KBM-7 (cell line): ENCODE measurements at places on chromosomes 1 and 21.

- no peak for DNase-seq
Observed at GRCh38 chr1:229643996-229644745, 18.1 kb downstream of the URB2 start.

GRCh38 chr1:72530646-72531045 is 248.3 kb upstream of the NEGR1 start:
- DNase-seq = no peak

- no peak for DNase-seq
Observed at GRCh38 chr1:243605604-243606003, 244.4 kb downstream of the AKT3 start.

GRCh38 chr1:53739109-53739681 is at the start of gene GLIS1:
GLIS1 (minus strand) TSS chr1:53739164; CDS start chr1:53738064, 1,100 bp downstream.
- peak; percentile 73 for DNase-seq

- DNase-seq = no peak
Observed at GRCh38 chr1:154768456-154769125, 101.5 kb downstream of the KCNN3 start.

DNA sequence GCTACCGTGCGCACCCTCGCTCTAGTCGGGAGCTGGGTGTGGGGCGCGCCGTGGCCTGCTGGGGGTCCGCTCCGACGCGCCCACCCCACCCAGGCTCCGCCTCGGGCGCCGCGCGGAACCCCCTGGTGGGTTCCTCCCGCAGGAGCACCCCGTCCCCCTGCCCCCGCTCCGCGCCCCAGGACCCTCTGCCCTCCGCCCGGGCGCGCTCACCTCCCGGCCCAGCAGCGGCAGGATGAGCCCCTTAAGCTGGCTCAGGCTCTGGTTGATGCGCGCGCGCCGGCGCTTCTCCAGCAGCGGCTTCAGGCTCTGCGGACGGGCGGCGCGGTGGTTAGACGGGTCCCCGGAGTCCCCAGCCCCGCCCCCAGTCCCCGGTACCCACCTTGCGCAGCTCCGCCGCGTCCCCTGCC is 319 bp downstream of the HES2 start:
- DNase-seq = no peak

- peak; percentile 87 for DNase-seq
Observed at GRCh38 chr1:65687428-65688214, 105.1 kb upstream of the PDE4B start.

- no peak for DNase-seq
Observed at GRCh38 chr1:89945852-89946476, 48.9 kb upstream of the ZNF326 start.

DNA sequence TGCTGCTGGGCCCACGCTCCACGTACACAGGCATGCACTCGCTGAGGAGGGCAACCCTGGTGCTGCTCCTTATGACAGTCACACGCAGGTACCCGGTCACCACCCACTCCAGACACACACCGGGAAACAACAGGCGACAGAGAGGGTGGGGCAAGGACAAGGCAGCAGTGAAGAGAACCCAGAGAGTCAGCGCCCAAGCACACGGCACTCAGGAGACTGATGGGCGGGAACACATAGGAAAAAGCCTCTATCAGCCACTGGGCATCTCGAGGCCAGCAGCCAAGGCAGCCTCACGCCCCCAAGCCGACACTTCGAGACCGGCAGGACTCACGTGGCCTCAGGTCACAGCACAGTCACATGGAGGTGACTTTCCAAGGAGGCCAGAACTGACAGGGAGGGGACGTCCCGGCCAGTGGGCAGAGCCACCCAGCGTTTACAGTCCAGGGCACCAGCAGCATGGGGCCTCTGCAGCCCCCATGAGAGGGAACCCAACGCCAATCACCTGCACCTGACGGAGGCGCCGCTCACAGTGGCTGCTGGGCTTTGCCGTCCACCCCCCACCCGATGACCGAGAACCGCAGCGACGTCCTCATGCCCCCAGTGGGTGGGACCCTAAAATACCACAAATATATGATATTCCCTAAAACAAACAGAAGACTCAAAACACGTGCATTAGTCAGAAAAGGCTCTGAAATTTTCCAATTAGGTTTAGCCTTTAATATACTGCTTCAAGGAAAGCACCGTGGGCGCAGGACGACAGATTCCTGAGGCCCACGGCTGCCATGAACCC is 19.7 kb downstream of the PTTG1IP start:
- no peak for DNase-seq

DNA sequence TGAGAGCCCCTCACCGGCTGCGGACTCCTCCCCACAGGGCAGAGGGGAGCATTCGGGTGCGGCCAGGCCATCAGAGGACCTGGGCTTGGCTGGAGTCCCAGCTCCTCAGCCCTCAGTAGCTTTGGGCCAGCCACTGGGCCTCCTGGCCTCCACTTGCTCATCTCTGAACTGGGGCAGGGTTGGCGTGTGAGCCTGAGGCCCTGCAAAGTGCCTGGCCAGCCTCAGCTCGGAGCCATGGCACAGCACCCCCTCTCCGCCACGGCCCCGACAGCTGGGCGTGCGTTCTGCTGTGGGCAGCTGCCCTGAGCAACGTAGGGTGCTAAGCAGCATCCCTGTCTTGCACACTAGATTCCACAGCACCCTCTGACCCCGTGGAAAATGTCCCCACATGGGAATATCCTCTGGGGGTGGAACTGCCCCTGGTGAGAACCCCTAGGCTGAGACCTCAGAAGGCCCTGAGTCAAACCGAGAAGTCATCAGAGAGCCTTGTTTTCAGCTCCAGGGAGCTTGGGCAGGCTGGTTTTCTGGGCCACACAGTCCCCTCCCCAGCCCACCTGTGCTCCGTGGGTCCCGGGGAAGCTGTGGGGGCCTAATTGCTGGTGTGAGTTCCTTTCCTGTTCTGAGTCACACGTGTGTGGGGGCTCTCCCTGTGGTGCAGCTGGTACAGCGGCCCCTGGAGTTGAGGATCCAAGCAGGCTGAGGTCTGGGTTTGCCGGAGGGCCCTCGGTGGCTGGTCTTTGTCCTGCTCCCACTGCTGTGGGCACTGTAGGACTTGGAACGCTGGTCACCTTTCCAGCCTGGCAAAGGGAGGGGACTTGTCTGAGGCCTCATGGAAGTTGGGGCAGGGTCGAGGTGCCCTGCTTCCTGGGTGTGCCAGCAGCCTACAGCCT is 24.5 kb downstream of the TP73 start:
- peak; percentile 61 for DNase-seq

DNA sequence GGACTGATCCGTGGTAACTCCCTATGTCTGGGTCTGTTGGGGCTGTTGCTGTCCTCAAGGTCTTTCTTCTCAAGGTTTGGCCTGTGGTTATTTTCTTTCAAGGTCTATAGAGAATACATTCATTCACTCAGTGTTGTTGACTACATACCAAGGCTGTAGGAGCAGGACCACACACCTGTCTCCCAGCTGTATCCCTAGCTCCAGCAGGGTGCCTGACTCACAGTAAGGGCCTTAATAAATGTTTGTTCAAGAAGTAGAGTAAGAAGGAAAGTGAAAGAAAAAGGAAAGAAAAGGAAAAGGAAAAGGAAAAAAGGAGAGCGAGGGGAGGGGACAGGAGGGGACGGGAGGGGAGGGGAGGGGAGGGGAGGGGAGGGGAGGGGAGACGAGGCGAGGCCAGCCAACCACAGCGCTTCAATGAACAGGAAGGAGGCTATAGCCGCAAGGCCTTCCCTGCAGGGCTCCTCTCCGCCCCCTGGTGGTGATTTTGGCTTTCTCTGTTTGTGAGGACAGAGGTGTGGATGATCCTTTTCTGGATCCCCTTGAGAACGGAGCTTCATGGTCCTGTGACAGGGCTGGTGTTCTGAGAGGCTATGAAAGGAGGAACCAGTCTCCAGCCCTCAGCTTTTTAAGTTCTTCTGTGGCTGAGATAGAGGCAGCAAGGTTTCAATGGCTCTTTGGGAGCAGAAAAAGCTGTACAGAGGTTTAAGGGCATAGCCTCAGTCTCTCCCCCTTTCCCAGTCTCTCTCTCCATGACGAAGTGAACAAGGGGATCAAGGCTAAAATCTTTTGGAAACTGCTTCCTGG is 30.6 kb upstream of the LCE5A start:
- peak; percentile 45 for DNase-seq

DNA sequence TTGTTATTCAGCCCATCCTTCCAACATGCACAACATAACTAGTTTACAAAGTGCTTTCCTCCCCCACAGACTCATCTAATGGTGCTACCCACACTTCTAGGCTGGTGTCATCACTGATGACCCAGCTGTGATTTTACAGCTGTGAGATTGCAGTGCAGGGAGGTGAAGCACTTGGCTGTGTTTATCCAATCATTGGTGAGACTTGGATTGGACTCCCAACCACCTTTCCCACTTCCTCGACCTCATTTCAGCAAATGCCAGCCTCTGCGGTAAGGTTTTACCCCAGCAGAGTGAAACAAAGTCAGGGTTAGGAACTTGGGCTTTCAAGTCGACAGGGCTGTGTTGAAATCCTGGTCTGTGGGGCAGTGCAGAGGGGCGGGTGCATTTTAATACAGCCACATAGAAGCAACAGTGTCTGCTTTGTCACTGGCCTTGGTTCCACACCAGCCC is 22.1 kb downstream of the ECHDC2 start:
- DNase-seq = peak; percentile 48

GRCh38 chr1:184494929-184495328 is 108.1 kb downstream of the C1orf21 start:
- no peak for DNase-seq

DNA sequence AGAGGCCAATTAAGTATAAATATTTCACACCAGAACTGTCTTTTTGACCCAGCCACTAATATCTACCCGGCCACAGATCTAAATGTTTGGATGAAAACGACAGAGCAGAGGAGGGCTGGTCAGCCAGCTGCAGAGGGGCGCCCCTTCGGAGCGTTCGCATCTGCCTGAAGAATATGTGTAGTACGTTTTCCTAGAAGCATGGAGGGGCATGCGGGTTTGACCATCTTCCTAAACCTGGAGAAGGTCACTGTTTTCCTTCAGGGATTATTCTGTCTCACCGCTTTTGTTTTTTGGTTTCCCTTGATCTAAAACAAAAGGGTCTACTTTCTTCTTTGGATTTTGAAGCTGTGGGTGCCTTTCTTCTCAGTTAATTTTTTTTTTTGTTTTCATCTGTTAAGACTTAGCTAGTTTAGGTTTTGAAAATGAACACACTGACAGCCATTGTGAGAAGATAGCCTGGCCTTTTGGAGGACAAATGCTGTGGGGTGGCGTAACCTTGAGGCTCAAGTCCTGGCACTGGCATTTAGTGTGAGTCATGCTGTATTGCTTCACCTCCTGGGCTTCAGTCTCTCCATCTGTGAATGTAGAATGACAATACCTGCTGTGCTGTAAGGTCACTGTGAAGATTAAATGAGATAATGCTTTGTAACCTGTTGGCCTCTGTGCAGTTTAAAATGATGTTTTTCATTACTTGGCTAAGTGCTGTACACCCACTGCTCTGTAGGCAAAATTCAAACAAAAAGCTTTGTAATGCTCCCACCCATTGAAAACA is 74.1 kb upstream of the IRF2BP2 start:
- peak; percentile 31 for DNase-seq

GRCh38 chr1:114015075-114015474 is 35.8 kb downstream of the OLFML3 start:
- DNase-seq = no peak

- no peak for DNase-seq
Observed at GRCh38 chr1:178004926-178005391, 35.1 kb upstream of the SEC16B start.

DNA sequence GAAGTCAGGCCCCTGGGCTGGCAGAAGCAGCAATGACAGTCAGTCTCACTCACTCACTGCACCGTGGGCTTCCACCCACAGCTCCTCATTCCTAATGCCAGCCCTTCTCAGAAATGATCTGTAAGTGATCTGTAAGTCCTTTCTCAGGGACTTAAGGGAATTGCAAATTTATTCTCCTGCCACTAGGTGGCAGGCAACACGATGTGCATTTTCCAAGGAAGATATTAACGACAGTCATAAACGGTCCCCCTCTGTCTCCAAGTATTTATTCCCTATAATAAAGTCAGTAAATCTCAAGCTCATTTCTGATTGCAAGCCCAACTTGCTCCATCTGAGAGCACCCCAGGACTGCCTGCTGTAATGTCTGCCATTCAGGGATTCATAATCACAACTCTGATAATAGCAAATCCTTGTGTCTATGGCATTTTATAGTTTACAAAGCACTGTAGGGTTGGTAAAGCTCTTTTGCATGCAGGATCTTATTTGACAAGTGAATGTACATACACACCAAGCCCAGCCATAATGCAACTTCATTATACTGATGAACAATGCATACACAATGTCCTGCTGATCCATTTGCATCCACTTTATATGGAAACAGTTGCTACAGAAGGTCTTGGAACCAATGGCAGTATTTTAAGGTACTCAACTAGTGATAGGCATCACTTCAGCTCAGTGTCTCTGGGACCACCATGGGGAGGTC is 380.5 kb upstream of the CAMK1G start:
- peak; percentile 30 for DNase-seq

DNA sequence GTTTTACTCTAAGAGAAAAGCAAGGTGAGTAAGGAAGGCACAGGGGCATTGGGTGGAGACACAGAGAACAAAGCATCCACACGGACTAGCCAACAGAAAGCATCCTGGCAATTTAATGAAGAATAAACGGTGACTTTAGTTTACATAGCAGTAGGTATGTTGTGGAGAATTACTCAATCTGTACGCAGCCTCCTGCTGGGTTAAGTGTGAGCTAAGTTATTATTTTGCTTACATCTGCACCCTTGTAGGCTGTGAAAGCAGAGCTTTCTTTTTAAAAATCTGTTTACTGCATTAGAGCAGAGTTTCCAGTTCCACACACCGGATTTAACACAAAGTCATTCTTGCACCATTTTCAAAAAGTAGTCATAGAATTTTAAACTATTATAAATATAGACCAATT is 144.5 kb downstream of the AKT3 start:
- no peak for DNase-seq

- no peak for DNase-seq
Observed at GRCh38 chr1:119006406-119007279, 18.5 kb upstream of the TBX15 start.

GRCh38 chr1:209822706-209823105 is 5.1 kb upstream of the UTP25 start:
- DNase-seq = no peak

DNA sequence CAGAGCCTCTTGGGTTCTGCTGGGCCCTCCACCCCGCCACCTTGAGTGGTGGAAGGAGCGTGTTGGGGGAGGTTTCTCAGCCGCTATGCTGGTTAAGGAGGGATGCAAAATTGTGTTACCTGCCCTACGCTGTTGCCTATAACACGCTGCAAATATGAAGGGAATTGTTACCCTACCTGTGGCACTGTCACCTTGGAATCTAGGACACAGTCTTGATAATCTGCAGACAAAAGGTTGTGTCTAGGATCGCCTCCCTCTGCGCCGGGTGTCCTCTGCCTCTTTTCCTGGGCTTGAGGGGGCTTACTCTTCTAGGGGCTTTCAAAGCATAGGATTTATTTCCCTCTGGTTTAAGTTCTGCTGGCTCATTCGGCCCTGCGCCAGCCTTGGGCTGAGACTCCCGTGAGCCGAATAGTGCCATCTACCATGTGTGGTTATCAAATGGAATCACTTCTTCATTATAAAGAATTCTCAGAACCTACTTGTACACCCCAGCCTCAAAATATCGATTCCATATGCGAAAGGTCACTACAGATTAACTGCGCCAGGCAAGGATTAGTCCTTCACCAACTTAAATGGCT is 697 bp downstream of the SLC22A15 start:
- peak; percentile 53 for DNase-seq
